Brain pericyte (primary cell): ENCODE measurements at places on chromosomes 4 and X.

GRCh38 chrX:10254739-10255138, 98.0 kb downstream of the CLCN4 start:
- DNase-seq: no peak

DNA sequence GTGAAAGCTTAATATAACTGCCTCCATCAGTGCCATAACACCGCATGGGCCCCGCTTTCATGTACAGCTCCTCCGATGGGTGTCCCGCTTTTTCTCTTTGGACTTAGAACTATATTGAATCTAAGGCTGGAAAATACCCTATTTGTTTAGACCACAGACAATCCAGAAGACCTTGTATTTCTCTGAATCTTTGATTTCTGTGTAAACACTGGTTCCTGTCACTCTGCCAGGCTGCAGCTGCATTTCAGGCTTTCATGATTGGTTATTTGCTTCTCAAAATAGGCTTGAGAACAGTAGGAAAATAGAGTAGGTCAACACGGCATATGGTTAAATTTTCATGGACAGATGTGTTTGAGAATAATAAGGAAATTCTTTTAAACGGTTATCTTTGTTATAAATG, 80.0 kb downstream of the NWD2 start:
- no peak for DNase-seq

- no peak for DNase-seq
Measured at GRCh38 chrX:120236687-120237479, 13.7 kb upstream of the ZBTB33 start.

- DNase-seq: no peak
Measured at GRCh38 chr4:181671672-181672071, 571.5 kb upstream of the TENM3 start.

- DNase-seq: no peak
Measured at GRCh38 chr4:91488946-91489345, 814.8 kb upstream of the GRID2 start.
